ENCODE measurements at places on chromosomes 13 and 19.

DNA sequence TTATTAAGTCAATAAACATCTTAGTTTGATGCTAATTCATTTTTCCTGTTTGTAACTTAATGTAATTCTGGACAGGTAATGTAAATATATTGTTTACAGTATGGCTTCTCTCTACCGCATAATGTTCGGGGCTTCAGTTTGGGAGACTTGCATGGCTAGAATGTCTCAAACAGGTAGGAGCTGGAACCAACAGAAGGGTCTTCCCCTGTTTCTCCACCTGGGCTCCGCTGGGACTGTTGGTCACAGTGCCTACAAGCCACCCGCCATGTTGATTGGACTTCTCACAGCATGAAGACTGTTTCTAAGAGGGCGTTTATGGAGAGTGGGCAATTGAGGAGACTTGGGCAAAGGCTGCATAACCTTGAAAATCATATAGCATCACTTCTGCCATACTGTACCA, 148.6 kb downstream of the UFM1 start:
- DNase-seq = no peak

GRCh38 chr19:46630586-46631205, 5.3 kb downstream of the GNG8 start:
- DNase-seq = no peak

GRCh38 chr13:97648881-97649224, 214.9 kb downstream of the RAP2A start:
- DNase-seq = no peak

DNA sequence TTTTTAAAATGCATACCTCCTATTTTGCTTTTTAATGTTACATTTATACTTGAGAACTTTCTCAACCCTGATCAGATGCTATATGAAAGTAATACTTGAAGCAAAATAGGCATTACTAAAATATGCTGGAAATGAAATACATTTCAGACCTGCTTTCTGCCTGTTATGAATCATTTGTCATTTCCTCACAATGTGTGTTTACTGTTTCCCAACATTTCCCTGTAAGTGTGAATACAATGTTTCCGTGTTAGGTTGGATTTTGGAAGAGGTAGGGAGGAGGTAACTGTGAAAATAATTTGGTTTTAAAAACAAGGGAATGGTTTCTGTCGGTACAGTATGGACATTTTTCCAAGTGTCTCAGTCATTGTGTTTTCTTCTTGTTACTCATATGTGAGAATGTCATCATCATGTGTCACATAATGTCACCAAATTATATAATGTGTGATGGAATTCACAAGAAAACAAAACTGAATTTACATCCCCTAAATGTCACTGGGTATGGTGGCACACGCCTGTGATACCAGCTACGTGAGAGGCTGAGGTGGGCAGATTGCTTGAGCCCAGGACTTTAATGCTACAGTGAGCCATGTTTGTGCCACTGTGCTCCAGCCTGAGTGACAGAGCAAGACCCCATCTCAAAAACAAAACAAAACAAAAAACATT, 43.0 kb downstream of the ZAR1L start:
- no peak for DNase-seq

DNA sequence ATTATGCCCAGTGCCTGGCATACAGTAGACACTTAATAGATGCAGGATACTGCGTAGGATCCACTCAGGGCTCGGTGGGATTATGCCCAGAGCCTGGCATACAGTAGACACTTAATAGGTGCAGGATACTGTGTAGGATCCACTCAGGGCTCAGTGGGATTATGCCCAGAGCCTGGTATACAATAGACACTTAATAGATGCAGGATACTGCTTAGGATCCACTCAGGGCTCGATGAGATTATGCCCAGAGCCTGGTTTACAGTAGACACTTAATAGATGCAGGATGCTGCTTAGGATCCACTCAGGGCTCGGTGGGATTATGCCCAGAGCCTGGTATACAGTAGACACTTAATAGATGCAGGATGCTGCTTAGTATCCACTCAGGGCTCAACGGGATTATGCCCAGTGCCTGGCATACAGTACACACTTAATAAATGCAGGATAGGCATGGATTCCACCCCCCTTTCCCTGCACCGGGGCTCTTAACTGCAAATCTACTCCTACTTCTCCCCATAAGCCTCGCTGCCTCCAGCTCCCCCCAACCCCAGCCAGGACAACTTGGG, 24.9 kb downstream of the SMIM24 start:
- no peak for DNase-seq

GRCh38 chr13:113518076-113518803, 27.7 kb upstream of the DCUN1D2 start:
- DNase-seq = no peak

DNA sequence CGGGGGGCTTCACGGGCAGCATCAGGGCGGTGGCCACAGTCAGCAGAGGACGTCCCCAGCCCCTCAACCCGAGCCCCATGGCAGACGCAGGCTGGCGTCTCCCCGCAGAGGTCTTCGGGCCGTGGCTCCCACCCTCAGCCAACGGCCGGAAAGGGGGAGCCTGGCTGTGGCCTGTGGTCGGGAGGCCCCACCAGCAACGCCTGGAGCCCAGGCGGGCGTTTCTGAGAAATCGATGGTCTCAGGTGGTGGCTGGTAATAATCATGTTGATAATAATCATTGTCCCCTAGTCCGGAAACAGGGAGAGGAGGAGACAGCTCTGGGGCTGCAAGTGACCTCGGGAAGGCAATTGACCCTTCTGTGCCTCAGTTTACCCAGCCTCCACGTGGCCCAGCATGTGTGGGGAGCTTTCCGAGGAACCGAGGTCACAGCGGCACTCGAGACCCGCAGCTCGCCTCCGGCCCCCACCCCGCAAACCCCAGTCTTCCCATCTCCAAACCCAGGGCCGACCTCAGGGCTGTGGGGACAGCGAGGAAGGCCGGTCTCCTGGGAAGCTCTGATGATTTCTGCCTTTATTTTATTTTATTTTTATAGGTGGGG, at the start of gene PRSS57:
Gene PRSS57 (minus strand): TSS at position 101 of the 598 bp plus-strand sequence. CDS start 22 bp downstream, at position 79.
- DNase-seq = no peak

DNA sequence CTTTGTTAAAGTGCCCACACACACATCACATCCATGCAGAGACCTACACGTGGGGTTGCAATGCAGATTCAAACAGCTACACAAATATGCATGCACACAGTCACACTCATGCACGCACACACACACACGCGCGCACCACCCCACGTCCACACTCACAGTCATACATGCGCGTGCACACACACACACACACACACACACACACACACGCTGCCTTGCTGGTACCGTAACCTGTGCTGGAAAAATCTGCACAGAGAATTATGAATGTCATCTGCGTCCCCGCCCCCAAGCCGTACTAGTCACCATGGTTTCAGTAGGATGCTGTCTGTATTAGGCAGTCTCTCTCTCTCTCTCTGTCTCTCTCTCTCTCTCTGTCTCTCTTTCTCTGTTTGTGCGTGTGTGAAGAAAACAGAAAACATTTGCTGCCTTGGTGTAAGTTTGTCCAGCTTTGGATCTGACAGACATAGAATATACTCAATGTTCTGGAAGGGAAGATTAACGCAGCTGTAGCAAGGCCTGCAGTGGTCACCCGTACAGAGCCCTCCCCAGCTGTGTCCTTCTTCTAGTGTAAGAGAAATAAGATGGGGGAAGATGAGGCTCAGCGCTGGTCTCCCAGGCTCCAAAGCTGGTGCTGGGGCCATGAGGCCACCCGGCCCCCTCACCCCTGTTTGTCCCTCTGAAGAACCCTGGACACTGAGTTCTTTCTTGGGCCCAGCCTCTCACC, 26.4 kb upstream of the DPP9 start:
- DNase-seq = no peak

DNA sequence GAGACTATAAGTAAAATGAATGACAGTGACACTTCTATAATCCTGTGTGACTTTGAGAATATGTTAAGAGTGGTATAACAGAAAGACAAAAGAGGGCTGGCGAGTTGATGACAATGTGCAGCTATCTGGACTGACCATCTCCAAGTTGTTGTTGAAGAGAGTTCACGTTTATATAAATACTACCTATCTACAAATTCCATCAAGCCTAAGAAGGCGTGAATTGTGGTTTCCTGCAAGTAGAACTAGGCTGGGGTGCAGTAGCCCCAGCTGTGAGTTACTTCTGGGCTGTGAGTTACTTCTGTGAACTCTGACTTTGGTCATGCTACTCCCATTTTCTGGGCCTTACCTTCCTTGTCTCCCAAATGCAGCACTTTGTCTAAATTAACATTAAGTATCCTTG, 561.0 kb downstream of the TBC1D4 start:
- no peak for DNase-seq

- no peak for DNase-seq
Measured at GRCh38 chr13:73677048-73677601, 457.1 kb downstream of the KLF12 start.

DNA sequence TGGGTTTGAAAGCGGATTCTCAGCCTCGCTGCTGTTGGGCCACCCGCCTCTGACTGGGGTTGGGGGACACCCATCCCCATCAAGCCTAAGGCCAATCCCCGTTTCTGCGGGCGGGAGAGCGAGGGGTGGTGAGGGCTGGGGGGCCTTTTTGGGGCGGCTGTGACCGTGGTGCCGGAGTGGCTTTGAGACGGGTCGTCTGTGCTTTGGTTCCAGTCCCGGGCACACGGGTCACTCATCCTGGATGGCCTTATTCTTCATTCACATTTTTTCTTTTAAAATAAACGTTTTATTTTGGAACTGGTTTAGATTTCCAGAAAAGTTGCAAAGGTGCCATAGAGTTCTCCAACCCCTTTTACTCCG, 1.6 kb downstream of the ZNRF4 start:
- DNase-seq = no peak

DNA sequence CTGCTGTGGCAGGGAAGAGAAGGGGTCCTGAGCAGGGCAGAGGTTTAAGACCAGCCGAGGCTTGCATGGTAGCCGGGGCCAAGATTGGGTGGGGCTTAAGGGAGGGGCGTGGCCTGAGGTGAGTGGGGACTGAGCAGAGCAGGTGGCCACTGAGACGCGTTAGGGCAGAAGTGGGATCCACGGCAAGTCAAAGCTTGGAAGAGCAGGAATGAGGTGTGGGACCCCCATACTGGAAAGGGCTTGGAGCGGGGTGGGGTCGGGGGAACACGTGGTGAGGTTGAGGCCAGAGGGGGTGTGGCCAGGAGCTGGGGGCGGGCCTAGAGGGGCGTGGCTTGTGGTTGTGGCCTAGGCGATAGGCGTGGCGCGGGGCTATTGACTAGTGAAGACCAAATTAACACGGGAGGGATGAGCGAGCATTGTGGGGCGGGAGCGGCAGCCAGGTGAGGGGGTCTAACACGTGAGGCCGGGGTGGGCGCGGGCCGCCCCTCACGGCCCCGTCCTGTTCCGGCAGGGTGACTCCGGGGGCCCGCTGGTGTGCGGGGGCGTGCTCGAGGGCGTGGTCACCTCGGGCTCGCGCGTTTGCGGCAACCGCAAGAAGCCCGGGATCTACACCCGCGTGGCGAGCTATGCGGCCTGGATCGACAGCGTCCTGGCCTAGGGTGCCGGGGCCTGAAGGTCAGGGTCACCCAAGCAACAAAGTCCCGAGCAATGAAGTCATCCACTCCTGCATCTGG, 3.3 kb downstream of the CFD start:
- DNase-seq = peak; percentile 53

DNA sequence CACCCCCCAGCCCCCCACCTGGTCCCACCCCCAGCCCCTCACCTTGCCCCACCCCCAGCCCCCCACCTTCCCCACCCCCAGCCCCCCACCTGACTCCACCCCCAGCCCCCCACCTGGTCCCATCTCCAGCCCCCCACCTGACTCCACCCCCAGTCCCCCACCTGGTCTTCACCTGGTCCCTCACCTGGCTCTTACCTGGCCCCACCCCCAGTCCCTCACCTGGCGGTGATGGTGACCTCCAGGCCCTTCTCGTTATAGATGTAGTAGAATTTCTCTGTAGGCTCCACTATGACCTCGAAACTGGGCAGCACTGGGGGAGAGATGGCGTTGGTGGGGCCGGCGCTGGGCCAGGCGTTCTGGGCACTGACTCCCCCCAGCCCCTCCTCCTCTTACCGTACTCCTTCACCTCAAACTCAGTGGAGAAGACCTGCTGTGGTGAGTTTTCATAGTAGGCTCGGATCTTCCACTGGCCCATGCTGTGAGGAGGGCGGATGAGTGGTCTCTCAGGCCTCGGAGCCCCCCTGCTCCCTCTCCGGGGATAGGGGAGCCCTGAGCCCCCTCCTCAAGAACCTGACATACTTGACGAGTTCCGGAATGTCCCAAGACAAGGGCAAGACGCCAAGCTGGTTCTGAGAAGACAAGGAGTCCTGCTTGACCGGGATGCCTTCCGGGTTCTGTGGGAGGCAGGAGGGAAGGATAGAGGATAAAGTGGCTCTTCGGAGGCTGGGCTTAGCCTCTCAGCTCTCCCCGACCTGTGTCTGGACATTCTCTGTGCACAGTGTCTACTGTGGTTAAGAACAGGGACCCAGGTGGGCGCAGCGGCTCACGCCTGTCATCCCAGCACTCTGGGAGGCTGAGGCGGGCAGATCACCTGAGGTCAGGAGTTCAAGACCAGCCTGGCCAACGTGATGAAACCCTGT, 6.4 kb downstream of the C3 start:
- no peak for DNase-seq
